ENCODE measurements at places on chromosomes 11 and 22. TPM values are rescaled to one million over a fixed set of nuclear protein-coding genes. Genes with fewer than 3 reads are reported as not detected.

The OR6A2 gene
- 0.19 TPM for total RNA-seq

The CHST1 gene
- 12.5 TPM for total RNA-seq

The DEPDC5 gene
- 9.4 TPM for total RNA-seq

The GLYATL1 gene
- total RNA-seq = 0.16 TPM

The SCGB1D2 gene
- total RNA-seq = not detected

The PDE2A gene
- 1.5 TPM for total RNA-seq

The CDHR5 gene
- total RNA-seq = not detected

The KCTD14 gene
- total RNA-seq = not detected

The DUSP8 gene
- 0.15 TPM for total RNA-seq

The MS4A12 gene
- total RNA-seq = not detected

The SHISAL1 gene
- 0.75 TPM for total RNA-seq

The MPPED2 gene
- not detected for total RNA-seq

The DCDC1 gene
- total RNA-seq = not detected

The ALDH3B2 gene
- total RNA-seq = not detected

The SLC22A6 gene
- not detected for total RNA-seq

The OR4D5 gene
- not detected for total RNA-seq

The CRYBB3 gene
- total RNA-seq = 1.1 TPM

All from A375 (cell line).